ENCODE measurements at places on chromosomes 2 and 18.
A peak's percentile ranks its signal among the peaks of the same experiment; 100 is the strongest.

DNA sequence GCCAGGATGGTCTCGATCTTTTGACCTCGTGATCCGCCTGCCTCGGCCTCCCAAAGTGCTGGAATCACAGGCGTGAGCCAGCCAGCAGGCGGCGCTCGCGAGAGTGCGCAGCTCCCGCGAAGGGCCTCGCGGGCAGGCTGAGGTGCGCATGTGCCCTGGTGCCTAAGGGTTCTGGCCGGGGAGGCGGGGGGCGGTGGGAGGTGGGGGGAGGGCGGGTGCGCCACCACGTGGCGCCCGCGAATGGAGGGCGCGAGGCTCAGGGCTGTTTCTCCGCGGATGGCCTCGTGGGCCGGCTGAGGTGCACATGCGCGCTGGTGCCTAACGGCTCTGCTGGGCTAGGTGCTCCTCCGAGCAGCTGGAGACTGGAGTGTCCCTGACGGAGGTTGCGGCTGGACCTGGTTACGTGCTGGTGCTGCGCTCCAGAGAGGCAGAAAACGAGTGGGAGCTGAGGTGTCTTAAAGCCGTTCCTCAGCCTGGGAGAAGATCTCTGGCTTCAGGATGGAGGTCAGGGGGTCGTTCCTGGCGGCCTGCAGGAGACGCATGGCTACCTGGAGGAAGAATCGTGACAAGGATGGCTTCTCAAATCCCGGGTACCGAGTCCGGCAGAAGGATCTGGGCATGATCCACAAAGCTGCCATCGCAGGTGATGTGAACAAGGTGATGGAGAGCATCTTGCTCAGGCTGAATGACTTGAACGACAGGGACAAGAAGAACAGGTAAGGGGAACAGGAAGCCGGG lies at the start of gene ANKRD62:
Gene ANKRD62 (plus strand): TSS at position 324 of the 738 bp plus-strand sequence. CDS start 175 bp downstream, at position 499.
- no peak for DNase-seq

DNA sequence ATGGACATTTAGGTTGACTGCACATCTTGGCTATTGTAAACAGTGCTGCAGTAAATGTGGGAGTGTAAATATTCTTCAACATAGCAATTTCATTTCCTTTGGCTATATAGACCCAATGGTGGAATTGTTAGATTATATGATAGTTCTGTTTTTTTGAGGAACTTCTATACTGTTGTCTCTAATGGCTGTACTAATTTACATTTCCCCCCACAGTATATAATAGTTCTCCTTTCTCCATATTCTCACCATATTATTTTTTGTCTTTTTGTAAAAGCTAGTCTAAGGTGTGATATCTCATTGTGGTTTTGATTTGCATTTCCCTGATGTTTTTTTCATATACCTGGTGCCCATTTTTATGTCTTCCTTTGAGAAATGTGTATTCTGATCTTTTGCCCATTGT lies 13.0 kb downstream of the EIF5B start:
- DNase-seq = no peak

DNA sequence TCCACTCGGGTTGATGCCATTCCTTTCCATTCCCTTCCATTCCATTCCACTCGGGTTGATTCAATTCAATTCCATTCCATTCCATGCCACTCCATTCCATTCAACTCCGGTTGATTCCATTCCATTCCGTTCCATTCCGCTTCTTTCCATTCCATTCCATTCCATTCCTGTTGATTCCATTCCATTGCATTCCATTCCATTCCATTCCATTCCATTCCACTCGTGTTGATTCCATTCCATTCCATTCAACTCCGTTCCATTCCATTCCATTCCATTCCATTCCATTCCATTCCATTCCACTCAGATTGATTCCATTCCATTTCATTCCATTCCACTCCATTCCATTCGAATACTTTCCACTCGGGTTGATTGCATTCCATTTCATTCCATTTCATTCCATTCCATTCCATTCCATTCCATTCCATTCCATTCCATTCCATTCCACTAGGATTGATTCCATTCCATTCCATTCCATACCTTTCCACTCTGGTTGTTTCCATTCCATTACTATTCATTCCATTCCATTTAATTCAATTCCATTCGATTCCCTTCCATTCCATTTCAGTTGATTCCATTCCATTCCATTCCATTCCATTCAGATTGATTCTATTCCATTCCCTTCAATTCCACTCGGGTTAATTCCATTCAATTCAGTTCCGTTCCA lies 1141.8 kb downstream of the RPIA start:
- no peak for DNase-seq

DNA sequence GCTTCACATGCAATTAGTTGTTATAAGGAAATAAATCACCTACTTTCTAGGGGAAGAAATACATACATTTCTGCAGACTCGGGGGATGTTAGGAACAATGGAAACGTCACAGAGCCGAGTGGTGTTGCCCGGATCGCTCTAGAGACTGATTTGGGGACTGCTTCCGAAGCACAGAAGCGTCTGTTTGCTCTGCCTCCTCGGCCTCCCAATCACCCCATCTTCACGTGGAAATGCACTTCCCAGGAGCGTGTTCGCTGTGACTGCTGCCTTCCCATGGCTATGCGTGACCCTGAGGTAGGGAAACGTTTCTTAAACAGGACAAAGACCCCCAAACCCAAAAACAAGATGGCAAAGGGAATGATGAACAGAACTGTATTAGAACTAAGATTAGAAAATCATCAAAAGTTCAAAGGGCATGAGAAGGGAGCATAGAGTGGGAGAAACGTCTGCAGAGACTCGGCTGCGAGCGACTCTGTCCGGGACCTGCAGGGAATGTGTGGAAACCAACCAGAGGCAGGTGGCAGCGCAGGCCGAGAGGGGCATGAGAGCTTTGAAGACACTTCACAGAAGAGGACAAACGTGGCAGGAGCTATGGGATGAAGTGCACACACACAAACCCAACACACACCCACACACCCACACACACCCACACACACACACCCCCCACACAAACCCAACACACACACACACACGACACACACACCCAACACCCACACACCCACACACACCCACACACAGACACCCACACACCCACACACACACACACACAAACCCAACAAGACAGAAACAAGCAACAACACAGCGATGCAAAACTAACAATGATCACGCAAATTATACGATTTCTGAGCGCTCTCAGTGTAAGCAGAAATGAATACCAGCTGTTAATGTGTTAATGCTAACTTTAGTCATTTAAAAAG lies 41.3 kb downstream of the RTP5 start:
- no peak for DNase-seq

DNA sequence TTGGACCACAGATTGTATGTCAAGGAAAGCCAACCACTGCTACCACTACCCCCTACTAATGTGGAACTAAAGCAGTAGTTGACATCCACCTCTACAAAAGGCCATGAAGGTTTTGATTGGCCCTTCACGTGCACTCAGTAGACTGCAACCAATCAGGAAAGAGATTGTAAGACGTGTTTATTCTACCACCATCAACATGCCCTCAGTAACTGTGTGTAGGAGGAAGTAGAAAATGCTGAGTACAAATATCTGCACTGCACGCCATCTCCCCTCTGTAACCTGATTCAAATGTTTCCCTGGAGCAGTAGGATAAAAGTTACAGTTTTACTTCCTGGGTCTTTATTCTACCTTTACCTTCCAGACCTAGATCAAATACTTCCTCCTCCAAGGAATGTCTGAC lies 2.9 kb upstream of the CASP10 start:
- DNase-seq = no peak

GRCh38 chr2:144414324-144414845 lies 105.5 kb downstream of the ZEB2 start:
- peak; percentile 20 for DNase-seq

DNA sequence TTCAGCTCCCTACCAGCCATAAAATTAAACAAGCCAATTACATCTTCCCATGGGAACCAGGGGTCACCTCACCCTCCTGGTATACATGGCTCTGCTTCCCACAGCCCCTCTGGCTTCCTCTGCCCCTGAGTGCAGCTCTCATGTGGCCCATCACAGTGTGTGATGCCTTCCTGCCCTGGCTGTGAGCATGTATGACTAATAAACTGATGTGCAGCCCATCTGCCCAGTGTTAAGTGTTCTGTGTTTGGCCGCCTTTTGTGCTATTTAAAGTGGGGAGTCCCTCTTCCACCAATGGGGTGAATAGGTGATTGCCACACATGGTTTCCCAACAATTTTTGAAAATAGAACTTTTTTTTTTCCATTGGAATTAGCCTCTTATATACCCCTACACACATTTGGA lies 87.7 kb upstream of the PIEZO2 start:
- no peak for DNase-seq

- DNase-seq = no peak
Measured at GRCh38 chr2:53104263-53104662, 663.3 kb upstream of the CHAC2 start.

- DNase-seq = peak; percentile 58
Measured at GRCh38 chr2:84970210-84970867, 622 bp upstream of the KCMF1 start.

DNA sequence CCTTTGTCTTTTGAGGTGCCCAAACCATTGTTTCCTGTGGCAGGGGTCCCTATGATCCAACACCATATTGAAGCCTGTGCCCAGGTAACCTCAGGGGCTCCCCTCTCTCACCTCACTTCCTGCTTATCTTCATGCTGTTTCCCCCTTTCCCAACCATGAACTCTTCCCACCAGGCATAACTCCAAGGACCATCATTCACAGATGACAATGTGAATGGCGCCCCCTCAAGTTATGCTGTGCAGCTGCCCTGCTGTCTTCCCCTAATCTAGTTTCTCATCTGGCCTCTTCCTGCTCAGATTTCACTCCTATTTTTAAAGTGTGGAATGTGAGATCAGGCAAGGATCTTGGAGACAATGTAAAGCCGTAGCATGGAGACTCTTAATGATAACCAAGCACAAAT lies 1.4 kb downstream of the GMPPA start:
- DNase-seq = no peak

GRCh38 chr2:196482119-196483065 lies 157.1 kb upstream of the CCDC150 start:
- DNase-seq = no peak

DNA sequence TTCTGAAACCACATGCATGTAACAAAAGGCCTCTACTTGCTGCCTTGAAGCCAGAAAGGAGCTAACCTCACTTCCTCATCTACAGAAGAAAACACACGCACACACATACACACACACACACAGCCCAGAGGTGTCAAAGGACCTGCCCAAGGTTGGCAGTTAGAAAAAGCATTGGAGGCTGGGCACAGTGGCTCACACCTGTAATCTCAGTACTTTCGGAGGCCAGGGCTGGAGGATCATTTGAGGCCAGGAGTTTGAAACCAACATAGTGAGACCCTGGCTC lies 125.9 kb upstream of the RNF152 start:
- no peak for DNase-seq

DNA sequence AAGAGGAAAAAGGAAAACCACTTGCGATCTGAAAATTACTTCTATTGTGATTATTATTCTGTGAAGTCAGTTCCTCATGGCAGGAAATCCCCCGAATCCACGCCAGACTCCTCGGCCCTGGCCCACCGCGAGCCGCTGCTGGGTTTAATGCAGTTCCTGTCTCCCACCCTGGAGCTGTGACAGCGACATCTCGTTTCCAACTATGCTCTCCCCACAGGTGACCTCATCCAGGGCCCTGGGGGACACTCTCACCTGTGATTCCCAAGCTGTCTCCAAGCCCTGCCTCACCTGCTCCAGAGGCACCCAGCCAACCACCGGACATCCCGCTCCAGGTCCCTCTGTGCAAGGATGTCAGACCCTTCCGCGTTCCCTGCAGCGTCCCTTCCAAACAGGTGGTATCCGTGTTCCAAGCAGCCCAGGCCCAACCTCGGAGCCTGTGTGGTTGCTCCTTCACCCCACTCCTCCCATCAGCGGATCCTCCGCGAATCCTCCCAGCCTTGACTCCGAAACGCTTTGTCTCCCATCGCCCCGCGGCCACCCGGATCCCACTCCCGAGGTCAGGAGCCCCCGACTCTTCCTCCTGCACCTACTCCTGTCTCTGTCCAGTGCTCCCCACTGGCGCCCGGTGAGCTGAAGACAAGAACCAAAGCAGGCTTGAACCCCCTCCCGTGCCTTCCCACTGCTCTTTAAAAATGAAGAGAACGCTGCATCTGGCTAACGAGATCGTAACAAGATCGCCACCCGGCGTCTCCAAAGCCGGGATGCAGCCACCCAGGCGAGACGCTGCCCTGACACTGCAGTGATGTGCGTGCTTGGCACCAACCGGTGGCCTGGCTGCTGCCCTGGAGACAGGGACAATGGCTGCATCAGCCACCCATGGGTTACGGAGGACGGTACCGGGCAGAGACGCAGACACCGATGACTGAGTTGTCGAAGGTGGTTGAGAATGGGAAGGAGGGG lies 96.5 kb downstream of the NDUFA10 start:
- no peak for DNase-seq

- DNase-seq = no peak
Measured at GRCh38 chr2:190528521-190529001, 6.0 kb downstream of the NEMP2 start.

DNA sequence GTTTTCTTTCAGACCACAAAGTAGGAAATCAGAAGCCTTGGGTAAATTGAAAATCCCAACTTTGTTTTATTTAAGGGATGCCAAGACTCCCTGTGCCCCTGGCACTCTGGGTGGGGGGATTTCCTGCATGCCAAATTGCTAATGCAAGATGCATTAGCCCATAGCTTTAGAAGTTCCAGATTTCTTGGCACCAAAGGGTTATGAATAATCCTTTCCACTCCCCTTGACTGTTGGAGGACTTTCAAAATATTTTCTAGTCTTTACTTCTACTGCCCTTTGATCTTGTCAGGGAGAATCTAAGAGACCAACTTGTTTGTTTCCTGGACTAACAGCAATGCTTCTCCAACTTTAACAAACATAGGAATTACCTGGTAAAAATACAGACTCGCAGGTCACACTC lies 81.8 kb upstream of the TGIF1 start:
- DNase-seq = no peak

GRCh38 chr2:59428940-59429339 lies 1124.5 kb downstream of the BCL11A start:
- DNase-seq = no peak

Data from CD4-positive, alpha-beta T cell treated with Interleukin-10 for 1 hour (primary cell).